Fibroblast of upper back skin (primary cell): ENCODE measurements at places on chromosomes 7 and 10.

DNA sequence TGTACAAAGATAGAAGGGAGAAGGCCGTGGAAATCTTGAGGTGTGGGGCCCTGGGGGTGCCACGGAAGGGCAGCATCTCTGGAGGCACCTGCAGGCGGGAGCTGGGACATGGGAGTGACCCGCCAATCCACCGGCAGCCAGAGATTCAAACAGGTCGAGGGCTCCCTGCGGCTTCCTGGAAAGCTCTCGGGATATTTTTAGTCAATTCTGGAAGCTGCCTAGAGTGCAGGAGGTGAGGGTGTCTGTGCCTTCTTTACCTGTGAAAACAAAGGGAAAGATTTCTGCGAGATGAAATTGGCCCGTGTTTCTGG, 16.6 kb downstream of the MNX1 start:
- DNase-seq: no peak

- no peak for DNase-seq
Measured at GRCh38 chr10:60385399-60385738, 4.3 kb downstream of the ANK3 start.

- no peak for DNase-seq
Measured at GRCh38 chr7:148774471-148774870, 75.8 kb downstream of the CUL1 start.

DNA sequence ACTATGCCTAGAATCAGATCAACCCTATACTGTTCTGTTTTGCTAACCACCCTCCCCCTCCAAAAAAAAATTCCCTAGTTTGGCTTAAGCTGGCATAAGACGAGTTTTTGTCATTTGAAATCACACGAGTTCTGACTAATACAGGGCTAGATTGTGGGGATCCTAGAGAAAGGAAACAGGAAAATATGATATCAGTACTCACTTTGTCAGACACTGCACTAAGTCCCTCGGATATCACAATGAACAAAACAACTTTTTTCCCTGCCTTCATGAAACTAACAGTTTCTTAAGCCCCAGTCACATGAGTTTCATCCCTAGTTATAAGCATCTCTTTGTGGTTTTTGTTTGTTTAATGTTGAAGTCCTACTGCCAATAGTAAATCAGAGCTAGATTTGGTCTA, 118.5 kb downstream of the ITGB8 start:
- DNase-seq: no peak

- DNase-seq: peak; percentile 34
Measured at GRCh38 chr10:60236869-60237524, 152.7 kb downstream of the ANK3 start.

DNA sequence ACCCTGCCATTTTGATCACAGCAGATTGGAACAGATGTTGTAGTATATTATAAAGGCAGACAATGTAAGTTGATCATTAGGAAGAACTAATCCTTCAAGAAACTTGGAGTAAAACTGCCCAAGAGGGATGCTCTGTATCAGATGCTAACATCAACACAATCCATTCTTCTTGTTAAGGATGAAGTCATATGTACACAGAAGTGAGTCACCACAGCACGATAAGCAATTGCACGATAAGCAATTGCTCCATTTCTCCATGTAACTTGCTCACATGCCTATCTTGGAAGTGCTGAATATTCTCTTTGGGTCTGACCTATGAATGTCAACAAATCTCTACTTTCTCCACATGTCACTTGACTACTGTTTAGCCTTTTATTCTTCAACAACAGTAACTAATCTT, 41.5 kb upstream of the DMTF1 start:
- peak; percentile 1 for DNase-seq

GRCh38 chr7:41544241-41544640, 158.6 kb downstream of the INHBA start:
- peak; percentile 35 for DNase-seq

GRCh38 chr10:8584666-8585065, 530.2 kb downstream of the GATA3 start:
- no peak for DNase-seq

- peak; percentile 3 for DNase-seq
Measured at GRCh38 chr10:96411716-96412320, 53.0 kb upstream of the OPALIN start.

DNA sequence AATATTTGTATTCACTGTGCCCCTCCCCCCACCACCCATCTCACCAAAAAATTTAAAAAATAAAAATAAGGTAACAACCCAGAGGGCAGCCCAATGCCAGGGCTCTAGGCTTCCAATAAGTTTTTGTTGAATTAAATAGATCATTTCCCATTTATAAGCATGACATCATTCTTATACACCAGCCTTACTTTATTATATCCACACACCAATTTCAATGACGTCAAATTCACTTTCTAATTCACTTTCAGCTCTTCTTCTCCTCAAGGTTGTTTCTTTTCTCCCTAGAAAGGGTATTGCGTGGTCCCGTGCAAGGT, 1.2 kb upstream of the DKK1 start:
- DNase-seq: no peak

DNA sequence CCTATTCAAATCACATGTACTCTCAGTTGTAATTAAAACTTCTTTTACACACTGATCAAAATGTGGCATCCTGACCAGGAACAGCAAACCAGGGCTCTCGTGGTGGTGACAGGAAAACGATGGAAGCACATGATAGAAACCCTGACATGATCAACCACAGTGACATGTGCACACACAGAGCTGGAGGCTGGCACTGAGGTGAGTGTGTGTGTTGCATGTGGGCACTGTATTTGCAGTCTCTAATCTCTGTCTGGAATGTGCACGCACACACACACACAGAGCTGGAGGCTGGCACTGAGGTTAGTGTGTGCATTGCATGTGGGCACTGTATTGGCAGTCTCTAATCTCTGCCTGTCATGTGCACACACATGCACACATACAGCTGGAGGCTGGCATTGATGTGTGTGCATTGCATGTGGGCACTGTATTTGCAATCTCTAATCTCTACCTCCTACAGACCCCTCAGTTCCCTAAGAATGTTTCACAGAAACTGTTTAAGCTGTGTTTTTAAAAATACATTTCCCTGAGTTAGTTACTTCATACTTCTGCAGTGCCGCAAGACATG, 406.9 kb downstream of the SFMBT2 start:
- DNase-seq: no peak

DNA sequence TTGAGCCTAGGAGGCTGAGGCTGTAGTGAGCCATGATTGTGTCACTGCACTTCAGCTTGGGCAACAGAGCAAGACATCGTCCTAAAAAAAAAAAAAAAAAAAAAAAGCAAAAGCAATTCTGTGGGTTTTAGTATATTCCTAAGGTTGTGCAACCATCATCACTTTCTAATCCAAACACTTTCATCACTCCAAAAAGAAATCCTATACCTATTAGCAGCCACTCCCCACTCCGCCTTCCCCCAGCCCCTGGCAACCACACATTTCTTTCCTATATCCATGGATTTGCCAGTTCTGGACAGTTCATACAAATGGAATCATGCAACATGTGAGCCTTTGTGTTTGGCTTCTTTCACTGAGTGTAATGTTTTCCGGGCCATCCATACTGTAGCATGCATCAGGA, 20.4 kb downstream of the ZAN start:
- peak; percentile 36 for DNase-seq

- no peak for DNase-seq
Measured at GRCh38 chr7:70699271-70699670, 432.7 kb upstream of the GALNT17 start.

DNA sequence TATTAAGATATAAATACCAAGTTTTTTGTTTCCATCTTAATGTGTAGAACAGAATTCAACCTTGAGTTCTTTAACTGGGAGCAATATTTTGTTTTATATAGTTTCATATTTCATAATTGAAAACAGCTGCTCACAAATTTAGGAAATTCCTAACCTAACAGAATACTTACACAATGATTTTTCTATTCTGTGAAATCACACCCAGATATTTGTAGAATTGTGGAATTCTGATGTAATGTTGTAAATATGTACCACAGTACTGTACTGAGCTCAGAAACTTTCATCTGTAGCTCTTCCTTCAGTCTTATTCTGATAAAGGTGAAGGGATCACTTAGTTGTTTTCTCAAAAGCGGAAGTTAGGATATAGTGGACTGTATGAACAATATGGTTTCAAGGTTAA, 143.4 kb upstream of the GLI3 start:
- peak; percentile 82 for DNase-seq

- DNase-seq: no peak
Measured at GRCh38 chr7:1276626-1277175, 44.0 kb downstream of the UNCX start.

DNA sequence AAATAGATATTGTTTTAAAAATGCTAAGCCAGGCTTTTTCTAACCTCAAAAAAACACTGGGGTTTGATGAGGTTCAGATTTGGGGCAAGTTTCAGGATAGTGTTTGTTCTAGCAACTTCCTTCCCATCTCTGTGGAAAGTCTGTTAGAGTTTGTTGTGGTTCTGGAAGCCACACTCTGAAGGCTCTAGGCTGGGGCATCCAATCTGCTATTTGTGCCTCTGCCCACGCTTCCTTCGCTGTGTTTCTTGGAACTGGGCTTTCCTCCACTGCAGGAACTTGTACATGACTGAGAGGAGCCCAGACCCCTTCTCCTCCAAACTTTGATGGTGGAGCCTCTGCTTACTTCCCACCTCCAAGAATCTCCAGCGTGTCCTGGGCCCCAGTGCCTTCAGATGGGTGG, 108.5 kb upstream of the SLC25A13 start:
- no peak for DNase-seq

- no peak for DNase-seq
Measured at GRCh38 chr7:116901143-116901542, 38.8 kb downstream of the CAPZA2 start.

- peak; percentile 32 for DNase-seq
Measured at GRCh38 chr7:30041526-30042269, 13.5 kb downstream of the PLEKHA8 start.

DNA sequence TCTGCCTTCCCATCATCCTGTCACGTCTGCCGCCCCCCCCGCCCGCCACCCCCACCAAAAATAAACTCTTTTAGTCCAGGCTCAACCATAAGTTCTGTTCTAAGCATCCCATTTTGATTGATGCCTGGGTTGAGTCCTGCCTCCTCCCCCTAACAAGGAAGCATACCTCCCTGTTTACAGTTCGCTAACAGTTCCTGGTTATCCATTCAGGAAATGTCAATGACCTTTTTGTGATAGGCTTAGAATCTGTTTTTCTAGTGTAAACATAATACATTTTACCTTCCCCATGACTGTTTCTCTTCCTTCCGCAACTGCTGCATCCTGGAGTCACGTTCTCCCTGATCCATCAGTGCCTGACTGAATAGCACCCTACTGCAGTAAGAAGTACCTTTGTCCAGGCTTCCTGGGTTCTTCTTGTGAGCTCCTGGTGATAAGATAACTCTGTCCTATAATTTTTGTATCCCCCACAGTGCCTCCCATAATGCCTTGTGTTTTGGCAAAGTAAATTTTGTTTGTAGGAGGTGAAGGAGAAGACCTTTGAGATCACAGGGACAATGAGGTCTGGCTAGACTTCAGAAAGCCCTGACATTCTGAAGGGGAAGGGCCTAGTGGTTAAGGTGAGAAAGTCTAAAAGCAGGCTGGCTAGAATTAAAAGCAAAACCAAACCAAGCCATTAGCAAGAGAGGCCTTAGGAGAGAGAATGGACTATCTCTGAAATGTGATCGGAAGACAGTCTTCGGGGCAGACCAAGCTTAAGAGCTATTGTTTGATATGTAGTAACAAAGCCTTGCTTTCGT, 7.3 kb downstream of the AGFG2 start:
- DNase-seq: no peak

- no peak for DNase-seq
Measured at GRCh38 chr7:16667355-16667754, 21.4 kb downstream of the BZW2 start.

- peak; percentile 50 for DNase-seq
Measured at GRCh38 chr10:17768957-17769356, 17.0 kb downstream of the TMEM236 start.

DNA sequence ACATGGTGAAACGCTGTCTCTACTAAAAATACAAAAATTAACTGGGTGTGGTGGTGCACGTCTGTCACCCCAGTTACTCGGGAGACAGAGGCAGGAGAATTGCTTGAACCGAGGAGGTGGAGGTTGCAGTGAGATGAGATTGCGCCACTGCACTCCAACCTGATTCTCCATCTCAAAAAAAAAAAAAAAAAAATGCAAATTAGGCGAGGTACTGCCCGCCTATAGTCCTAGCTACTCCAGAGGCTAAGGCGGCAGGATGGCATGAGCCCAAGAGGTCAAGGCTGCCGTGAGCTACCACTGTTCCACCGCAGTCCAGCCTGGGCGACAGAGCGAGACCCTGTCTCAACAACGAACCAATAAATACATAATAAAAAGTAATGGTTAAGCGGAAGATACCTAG, 1.1 kb upstream of the EIF4H start:
- no peak for DNase-seq

- no peak for DNase-seq
Measured at GRCh38 chr10:128257428-128257827, 131.2 kb upstream of the MKI67 start.

DNA sequence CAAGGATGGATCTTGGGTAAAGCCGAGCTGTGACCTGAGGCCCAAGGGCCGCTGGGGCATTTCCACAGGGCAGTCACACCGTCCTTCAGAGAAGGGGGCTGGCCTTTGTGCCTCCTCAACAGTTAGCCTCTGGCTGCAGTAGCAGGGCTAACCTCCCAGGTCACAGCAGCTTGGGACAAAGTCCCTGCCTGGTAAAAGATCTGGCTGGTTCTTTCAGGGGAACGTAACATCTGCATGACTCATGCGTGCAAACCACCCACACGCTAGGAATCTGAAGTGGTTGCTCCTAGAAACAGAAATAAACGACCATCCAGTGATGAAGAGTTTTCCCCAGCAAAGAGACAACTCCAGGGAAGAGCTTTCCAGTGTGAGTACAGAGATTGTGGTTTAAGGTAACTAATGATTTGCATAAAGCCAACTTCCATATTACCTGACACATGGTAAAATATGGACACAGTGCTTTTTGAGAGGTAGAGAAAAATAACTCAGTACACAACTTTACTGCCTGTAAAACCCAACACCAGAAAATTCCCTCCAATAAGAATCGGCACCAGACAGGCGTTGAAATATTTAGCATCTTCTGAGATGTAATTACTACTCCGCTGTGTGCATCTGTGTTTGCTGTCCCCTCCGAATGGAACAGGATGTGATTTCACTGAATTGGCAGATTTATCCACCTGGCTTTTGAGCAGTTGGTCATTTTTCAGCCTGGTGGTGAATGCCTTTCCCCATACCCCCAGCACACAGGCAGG, 84.9 kb upstream of the ADRB1 start:
- peak; percentile 88 for DNase-seq
